ENCODE measurements at places on chromosomes 3 and 15. TPM values are rescaled to one million over a fixed set of nuclear protein-coding genes. Genes with fewer than 3 reads are reported as not detected.

DNA sequence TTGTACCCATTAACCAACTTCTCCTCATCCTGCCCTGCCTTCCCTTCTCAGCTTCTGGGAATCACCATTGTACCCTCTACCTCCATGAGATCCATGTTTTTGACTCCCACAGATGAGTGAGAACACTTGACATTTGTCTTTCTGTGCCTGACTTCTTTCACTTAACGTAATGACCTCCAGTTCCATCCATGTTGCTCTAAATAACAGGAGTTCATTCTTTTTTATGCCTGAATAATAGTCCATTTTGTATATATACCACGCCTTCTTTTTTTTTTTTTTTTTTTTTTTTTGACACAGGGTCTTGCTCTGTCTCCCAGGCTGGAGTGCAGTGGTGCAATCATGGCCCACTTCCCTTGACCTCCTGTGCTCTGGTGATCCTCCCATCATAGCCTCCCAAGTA is 6.7 kb downstream of the SNX1 start:
- H3K36me3 ChIP-seq: peaks cover 12% of the 10 kb centered on the region
- DNase-seq: no peak
- no peak overlapping the region for H3K4me3 ChIP-seq
- peaks cover 13% of the 10 kb centered on the region for H3K4me1 ChIP-seq

Gene CLRN1
- total RNA-seq: not detected

DNA sequence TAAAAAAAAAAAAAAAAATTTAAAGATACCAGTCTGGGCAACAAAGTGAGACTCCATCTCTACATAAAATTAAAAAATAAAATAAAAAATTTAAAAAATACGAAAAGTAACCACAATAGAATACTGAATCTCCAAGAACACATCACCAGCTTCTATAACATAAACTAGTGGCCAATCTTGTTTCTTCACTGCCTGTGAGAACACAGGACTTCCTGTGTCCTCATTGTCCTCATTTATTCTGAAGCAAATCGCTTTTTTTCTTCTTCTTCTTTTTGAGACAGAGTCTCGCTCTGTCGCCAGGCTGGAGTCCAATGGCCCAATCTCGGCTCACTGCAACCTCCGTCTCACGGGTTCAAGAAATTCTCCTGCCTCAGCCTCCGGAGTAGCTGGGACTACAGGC is 28.6 kb upstream of the RAB7A start:
- H3K27me3 ChIP-seq: no peaks in the 10 kb centered on the region
- no peaks in the 10 kb centered on the region for H3K36me3 ChIP-seq
- H3K4me3 ChIP-seq: no peak overlapping the region
- no peak overlapping the region for H3K27ac ChIP-seq
- DNase-seq: no peak

DNA sequence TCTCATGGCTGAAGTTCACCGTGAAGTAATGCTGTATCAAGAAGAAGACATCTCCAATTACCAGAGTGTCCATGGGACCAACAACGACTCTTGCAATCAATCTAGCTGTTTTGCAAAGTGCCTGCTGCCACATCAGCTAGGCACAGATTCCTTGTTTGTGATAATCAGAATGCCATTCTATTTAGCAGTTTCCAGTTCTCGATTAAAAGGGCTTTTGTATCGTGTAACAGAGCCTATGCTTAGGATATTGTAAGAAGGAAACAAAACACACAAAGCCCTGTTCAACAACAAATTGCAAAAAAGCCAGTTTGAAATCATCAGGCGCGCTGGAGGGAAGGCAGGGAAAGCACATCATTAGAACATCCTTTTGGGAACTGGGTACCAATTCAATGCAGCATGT is 26.1 kb downstream of the RASGRF1 start:
- H3K4me3 ChIP-seq: no peak overlapping the region
- no peaks in the 10 kb centered on the region for H3K36me3 ChIP-seq
- no peaks in the 10 kb centered on the region for H3K4me1 ChIP-seq
- no peak for DNase-seq
- H3K27me3 ChIP-seq: peaks cover 18% of the 10 kb centered on the region

DNA sequence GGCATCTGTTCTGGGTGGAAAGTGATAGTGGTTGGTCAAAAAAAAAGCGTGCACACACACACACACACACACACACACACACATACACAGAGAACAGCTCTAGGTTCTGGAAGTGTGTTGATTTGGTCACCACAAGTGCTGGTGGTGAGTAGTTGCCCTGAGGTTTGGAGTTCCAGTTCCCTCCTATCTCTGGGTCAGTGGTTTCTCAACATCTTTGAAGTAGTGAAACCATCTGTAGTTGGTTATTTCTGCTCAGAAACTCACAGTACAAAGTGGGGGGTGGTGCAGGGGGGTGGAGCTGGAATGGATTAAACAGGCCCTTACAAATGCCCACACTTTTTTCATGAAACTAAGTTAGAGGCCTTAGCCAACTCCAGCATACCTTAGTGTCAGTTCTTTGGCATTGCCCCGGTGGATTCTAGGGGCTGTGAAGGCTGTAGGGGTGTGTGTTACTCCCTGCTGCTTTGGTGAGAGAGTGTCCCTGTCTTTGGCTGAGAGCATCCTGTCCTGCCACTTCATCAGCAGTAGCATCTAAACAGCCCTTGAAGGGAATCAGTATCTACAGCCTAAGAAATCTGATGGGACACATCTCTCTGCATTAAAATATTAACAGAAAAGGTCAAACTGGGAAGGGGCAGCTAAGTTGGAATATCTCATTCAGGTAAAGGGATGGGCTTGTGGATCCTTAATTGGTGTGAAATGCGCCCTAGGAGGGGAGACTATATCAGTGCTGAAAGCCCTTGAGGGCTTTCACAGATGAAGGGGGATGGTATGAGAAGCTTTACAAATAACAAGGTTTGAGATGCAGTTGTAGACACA is 20.6 kb downstream of the SMAD3 start:
- H3K4me3 ChIP-seq: no peak overlapping the region
- peaks cover 52% of the 10 kb centered on the region for H3K4me1 ChIP-seq
- no peak overlapping the region for H3K27ac ChIP-seq
- DNase-seq: peak; percentile 71
- H3K27me3 ChIP-seq: no peaks in the 10 kb centered on the region

- no peak for DNase-seq
- peaks cover 16% of the 10 kb centered on the region for H3K4me1 ChIP-seq
- no peak overlapping the region for H3K27ac ChIP-seq
- no peaks in the 10 kb centered on the region for H3K27me3 ChIP-seq
- H3K36me3 ChIP-seq: no peaks in the 10 kb centered on the region
Measured at GRCh38 chr15:96186105-96186504, 144.4 kb upstream of the NR2F2 start.
